ENCODE measurements at places on chromosomes 3 and 15. TPM values are rescaled to one million over a fixed set of nuclear protein-coding genes. Genes with fewer than 3 reads are reported as not detected.

Gene CPNE4
- total RNA-seq, result not detected

Gene CD47
- total RNA-seq, result 110 TPM

Gene TMEM207
- not detected for total RNA-seq

Gene GABRB3
- 0.60 TPM for total RNA-seq

Gene ZMAT3
- total RNA-seq, result 6.1 TPM

Gene TRPM1
- not detected for total RNA-seq

Gene SKOR1
- total RNA-seq, result not detected

Gene PARP9
- 54.1 TPM for total RNA-seq

Gene SCN11A
- total RNA-seq, result not detected

Gene KY
- total RNA-seq, result not detected

Gene LRRIQ4
- total RNA-seq, result 0.04 TPM

Gene NPAP1
- total RNA-seq, result not detected

Data from foreskin keratinocyte (primary cell).